CD4-positive, alpha-beta T cell (primary cell): ENCODE measurements at places on chromosomes 1 and 21. TPM values are rescaled to one million over a fixed set of nuclear protein-coding genes. Genes with fewer than 3 reads are reported as not detected.

GRCh38 chr1:8681911-8682310 is 135.5 kb downstream of the RERE start:
- peaks cover 3% of the 10 kb centered on the region for H3K4me1 ChIP-seq
- H3K4me3 ChIP-seq: no peak overlapping the region
- H3K27me3 ChIP-seq: no peaks in the 10 kb centered on the region
- H3K36me3 ChIP-seq: no peaks in the 10 kb centered on the region
- DNase-seq: no peak

The DDAH1 gene
- not detected for total RNA-seq

DNA sequence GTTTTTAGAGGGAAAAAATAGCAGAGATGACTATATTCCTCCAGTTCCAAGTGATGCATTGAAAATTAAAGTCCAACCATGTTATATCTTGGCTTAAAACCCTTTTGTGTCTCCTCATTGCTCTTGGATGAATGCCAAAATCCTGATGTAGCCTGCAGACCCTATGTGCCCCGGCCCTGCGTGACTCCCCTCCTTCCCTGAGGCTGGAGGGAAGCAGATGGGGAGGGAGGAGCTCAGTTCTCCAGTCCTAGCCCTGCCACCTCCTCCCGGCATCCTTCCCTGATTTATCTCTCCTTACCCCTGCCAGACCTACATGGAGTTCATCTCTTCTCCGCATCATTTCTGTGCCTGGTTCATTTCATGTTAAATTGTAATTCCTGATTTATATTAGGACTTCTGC is 397.4 kb downstream of the PTPRU start:
- no peak overlapping the region for H3K4me3 ChIP-seq
- peaks cover 4% of the 10 kb centered on the region for H3K27me3 ChIP-seq
- no peak overlapping the region for H3K27ac ChIP-seq
- H3K4me1 ChIP-seq: no peaks in the 10 kb centered on the region

The CCSAP gene
- 15.2 TPM for total RNA-seq

DNA sequence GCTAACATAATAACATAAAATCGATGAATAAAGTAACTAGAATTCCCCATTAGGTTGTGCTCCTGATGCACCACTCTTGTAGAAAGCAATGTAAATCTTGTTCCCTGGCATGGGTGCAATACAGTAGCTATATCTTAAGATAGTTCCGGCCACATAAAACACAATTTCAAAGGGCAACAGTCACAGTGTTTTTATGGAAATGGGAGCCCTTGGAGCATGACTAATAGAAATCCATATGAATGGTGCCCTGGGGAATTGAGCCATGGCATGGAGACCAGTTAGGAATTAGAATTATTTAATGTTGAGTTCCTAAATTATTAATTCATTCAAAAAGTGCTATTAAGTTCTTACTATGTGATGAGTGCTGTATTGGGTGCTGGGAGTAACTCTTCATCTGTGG is 118.7 kb downstream of the KCNK2 start:
- H3K27me3 ChIP-seq: no peaks in the 10 kb centered on the region
- no peaks in the 10 kb centered on the region for H3K36me3 ChIP-seq
- no peak overlapping the region for H3K27ac ChIP-seq

DNA sequence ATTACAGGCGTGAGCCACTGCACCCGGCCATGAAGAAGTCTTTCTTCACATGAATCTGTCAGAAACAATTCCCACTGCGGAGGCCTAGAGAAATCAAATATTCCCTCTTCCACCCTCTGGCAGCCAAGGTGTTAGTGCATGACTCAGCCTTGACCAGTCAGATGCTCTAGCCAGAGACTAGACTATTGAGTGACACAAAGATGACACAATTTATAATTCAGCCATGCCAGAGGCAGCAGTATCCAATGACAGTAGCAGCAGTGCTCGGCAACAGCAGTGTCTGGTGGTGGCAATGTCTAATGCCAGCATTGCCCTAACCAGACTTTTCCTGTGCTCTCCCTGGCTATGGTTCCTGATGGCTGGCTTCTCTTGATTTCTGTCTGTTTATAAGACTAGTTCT is 8.7 kb downstream of the CTXND2 start:
- no peaks in the 10 kb centered on the region for H3K36me3 ChIP-seq
- H3K27ac ChIP-seq: no peak overlapping the region
- H3K4me1 ChIP-seq: peaks cover under 1% of the 10 kb centered on the region
- no peak for DNase-seq

GRCh38 chr21:31442339-31442738 is 98.3 kb upstream of the TIAM1 start:
- H3K27ac ChIP-seq: no peak overlapping the region
- H3K27me3 ChIP-seq: no peaks in the 10 kb centered on the region
- no peak overlapping the region for H3K4me3 ChIP-seq
- H3K36me3 ChIP-seq: no peaks in the 10 kb centered on the region

The TNNI3K gene
- total RNA-seq: 0.60 TPM

DNA sequence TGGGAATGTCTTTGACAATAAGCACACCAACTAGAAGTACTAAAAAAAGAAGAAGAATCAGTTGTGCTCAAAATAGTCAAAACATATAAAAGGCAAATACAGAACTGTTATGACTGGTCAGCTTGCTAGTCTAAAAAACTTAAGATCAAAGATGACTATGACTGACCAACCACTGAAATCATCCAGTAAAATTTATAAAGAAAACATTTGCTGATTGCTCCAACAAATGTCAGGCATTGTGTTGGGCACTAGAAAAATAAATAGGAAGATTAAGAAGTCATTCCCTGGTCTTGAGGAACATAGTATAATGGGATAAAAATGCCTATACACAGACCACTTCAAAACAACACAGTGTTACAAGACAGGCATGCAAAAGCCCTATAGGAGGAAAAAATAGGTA is 9.3 kb upstream of the ANGPTL3 start:
- H3K27ac ChIP-seq: no peak overlapping the region
- no peaks in the 10 kb centered on the region for H3K36me3 ChIP-seq
- H3K4me1 ChIP-seq: no peaks in the 10 kb centered on the region
- H3K4me3 ChIP-seq: no peak overlapping the region

The SRGAP2C gene
- 11.3 TPM for total RNA-seq

DNA sequence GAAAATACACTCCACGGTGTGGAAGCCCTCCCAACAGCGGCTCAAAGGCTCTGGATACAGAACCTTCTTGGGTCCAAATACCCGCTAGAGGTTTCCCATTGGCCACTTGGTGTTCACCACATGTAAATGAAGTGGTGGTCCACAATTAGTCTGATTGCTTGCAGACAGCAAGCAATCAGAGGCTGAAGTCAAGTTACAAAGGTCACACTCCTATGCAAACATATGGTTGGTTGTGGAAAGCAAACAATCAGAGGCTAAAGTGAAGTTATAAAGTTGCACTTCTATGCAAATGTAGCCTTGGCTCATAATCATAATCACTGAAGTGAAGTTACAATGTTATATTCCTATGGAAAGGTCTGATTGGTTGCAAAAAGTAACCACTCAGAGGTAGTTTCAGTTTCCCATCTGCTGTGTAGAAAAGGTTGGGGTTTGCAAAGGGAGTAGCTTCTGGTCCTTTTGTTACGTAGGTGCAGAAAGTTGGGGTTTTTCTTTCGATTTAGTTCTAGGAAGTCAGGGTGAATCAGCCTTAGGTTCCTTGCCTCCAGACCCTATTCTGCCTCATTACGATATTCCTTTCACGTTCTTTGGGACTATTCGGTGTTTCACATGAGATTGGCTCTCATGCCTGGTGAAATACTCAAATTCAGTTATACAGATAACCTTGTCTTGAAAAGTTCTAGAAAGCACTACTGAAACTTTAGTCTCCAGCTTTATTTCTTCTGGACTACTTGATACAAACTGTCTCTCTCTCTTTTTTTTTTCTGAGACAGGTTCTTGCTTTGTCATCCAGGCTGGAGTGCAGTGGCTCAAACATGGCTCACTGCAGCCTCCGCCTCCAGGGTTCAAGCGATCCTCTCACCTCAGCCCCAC is 36.7 kb upstream of the MTF2 start:
- peak overlapping the region; percentile 45 for H3K4me3 ChIP-seq
- peaks cover 10% of the 10 kb centered on the region for H3K4me1 ChIP-seq
- H3K27ac ChIP-seq: peak overlapping the region; percentile 75
- peak; percentile 89 for DNase-seq
- no peaks in the 10 kb centered on the region for H3K27me3 ChIP-seq

GRCh38 chr1:66339944-66340343 is 194.0 kb upstream of the SGIP1 start:
- H3K27ac ChIP-seq: no peak overlapping the region
- peaks cover 45% of the 10 kb centered on the region for H3K4me1 ChIP-seq
- no peak for DNase-seq
- peak overlapping the region; percentile 12 for H3K4me3 ChIP-seq
- H3K27me3 ChIP-seq: no peaks in the 10 kb centered on the region
- peaks cover 11% of the 10 kb centered on the region for H3K36me3 ChIP-seq

DNA sequence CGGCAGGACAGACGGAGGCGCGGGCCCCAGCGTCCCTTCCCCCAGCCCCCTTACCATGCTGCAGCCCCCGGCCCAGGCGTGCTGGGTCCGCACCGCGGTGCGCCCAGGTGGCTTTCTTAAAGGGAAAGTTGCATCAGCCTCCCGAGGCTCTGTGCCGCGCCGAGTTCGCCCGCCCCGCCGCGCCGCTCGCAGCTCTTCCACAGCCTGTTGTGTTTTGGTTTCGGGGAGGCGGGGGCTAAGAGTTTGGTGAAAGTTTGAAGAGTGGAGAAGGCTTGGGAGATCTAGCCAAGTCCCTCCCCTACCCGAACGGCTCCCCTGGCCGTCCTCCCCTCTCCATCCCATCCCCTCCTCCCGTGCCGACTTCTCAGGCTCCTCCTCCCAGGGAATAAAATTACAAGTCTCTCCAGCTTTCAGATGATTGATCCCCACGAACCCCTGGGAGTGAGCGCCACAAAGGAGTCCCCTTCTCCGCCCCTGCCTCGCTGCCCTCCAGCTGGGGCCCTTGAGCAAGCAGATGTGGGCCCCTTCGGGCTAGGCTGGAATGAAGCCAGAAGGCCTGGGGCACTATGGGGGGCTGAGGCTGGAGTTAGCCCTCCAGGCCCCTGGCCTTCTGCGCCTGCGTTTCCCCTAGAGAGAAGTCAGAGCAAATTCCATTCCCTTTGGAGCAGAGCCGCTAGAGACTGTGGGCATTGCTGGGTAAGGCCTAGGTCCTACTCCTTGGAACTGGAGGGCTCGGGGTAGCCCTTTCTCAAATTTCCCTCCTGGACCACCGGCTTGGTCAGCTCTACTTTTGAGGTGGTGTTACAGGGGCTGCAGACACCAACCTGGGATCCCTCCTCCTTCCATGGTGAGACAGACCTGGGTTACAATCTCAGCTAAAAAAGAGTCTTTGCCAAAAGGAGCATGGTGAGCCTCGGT is at the start of gene SLC6A9:
Gene SLC6A9, minus strand, starts transcription at position 211 of the 918 bp plus-strand sequence. CDS start 7,185 bp downstream, outside the sequence.
- H3K36me3 ChIP-seq: no peaks in the 10 kb centered on the region
- peaks cover 21% of the 10 kb centered on the region for H3K4me1 ChIP-seq
- H3K4me3 ChIP-seq: peak within 1 kb of the TSS; percentile 76
- DNase-seq: peak; percentile 53
- H3K27ac ChIP-seq: no peak within 1 kb of the TSS

DNA sequence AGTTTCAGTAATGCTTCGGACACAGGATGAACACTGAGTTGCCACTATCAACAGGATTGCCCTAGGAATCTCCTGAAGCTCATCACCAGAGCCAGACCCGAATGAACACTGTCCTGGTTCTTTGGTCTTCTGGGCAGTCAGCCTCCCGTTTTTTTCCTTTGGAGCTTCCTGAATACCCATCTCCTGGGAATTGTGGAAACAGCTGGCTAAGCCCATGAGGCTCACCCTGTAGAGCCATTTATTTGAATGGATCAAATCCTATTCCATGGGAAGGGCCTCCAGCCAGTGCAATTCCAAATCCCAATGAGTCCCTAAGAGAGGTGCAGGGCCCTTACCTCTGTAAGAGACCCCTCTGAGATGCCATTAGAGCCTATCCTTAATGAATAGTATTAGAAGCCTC is 5.9 kb downstream of the RCSD1 start:
- peak overlapping the region; percentile 90 for H3K27ac ChIP-seq
- H3K4me1 ChIP-seq: peaks cover 91% of the 10 kb centered on the region
- no peaks in the 10 kb centered on the region for H3K27me3 ChIP-seq
- no peak overlapping the region for H3K4me3 ChIP-seq
- peaks cover 62% of the 10 kb centered on the region for H3K36me3 ChIP-seq

- DNase-seq: no peak
- H3K27ac ChIP-seq: no peak overlapping the region
- H3K4me1 ChIP-seq: peaks cover 66% of the 10 kb centered on the region
These were observed 1.9 kb downstream of the OLIG2 start for GRCh38 chr21:33027401-33028286.

DNA sequence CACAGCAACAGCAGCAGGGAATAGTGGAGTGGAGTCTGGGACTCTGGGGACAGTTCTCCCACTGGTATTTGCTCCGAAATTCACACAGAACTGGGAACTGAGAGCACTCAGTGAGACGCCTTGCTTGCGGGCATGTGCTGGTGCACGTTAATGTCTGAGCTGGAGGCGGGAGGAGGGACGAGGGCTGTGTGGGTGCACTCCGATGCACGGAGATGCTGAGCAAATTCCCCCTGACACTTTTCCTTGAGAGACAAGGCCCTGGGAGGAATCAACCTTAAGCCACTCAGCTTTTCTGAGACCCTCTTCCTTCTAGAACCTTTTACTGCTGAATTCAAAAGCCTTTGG is 2.8 kb downstream of the RGS8 start:
- no peak overlapping the region for H3K4me3 ChIP-seq
- peaks cover 3% of the 10 kb centered on the region for H3K27me3 ChIP-seq
- peaks cover 3% of the 10 kb centered on the region for H3K4me1 ChIP-seq
- H3K27ac ChIP-seq: no peak overlapping the region
- DNase-seq: no peak

GRCh38 chr1:44543064-44543744 is 131.1 kb downstream of the TMEM53 start:
- no peaks in the 10 kb centered on the region for H3K36me3 ChIP-seq
- DNase-seq: no peak
- H3K27me3 ChIP-seq: peaks cover 6% of the 10 kb centered on the region
- H3K27ac ChIP-seq: no peak overlapping the region
- H3K4me1 ChIP-seq: no peaks in the 10 kb centered on the region

DNA sequence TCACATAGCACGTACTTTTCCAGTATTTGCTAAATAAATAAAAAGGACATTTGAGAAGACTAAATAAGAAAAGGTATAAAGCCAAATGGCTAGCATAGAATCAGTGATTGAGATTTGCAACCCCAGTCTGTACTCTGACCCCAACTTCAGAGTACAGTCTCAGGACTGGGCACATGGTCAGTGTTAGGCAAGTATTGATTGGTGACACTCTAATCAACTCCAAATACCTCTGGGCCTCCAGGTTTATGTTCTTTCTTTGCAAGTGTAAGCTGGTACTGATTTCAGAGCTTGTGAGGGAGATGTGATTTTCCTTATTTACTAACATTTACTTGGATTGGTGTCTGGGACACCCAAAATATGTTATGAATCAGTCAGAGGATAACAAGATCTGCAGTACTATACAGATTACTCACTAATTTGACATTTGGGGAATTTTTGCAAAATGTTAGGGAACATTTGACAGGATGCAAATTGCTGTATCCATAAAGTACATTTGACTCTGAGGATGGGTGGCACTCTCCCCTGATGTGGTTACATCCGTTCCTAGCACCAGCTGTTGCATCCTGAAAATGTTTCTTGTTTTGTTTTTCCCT is 34.2 kb downstream of the LMO4 start:
- H3K27me3 ChIP-seq: no peaks in the 10 kb centered on the region
- no peak overlapping the region for H3K27ac ChIP-seq
